Bone marrow (tissue), 2 donors: ENCODE measurements at places on chromosomes 6 and 20.

DNA sequence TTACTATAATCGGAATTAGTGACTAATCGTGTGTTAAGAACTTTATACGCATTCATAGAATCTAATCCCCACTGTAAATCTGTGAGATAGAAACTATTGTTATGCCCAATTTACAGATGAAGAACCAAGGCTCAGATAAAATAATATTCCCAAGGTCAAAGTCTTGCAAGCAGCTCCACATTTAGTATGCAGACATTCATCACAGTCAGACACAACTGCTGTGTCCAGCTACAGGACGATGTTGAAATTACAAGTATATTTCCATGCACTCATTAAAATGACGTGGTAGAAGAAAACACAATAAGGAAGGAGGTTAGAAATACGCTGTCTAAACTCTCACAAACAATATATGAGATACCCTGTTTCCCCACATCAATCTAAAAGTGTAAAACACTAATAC, 82.5 kb downstream of the PREX1 start:
- DNase-seq = no peak

DNA sequence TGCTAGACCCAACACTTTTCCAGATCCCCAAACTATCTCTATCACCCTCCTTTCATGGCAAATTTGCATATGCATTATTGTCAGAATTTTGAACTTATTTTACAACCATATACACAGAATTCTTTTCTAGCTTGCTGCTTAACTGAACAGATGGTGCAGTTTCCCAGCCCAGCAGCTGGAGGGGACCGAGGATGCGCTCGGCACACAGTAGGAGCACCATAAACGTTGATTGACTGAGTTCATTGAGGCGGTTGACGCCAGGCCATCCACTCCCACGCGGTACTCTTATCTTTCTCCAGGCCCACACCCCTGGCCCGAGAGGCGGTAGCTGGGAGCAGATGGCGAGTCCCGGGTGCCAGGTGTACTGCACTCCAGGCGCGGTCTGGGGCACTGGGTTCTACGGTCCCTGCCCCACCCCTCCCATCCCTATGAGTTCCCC, 6.8 kb upstream of the SOX4 start:
- no peak for DNase-seq

GRCh38 chr20:56032251-56032650, 26.9 kb upstream of the CBLN4 start:
- DNase-seq = no peak

DNA sequence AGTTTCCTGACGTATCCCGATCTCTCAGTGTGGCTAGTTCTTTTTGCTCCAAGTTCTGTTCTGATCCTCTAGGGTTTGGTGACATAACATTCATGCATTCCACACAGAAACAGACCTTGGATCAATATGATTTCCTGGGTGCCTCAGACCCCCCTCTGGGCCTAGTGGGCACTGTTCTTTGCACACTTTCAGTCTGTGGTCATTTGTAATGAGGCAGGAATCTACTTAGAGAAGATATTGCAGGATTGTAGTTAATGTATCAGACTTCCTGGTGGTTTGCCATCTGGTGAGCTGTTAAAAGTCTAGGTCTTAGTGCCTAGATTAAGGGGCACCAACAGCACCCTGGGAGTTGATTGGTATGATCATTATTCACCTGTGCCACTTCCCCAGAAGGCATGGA, 7.5 kb downstream of the BEND6 start:
- DNase-seq = no peak

GRCh38 chr6:72623808-72624207, 1.9 kb downstream of the KCNQ5 start:
- DNase-seq = no peak

DNA sequence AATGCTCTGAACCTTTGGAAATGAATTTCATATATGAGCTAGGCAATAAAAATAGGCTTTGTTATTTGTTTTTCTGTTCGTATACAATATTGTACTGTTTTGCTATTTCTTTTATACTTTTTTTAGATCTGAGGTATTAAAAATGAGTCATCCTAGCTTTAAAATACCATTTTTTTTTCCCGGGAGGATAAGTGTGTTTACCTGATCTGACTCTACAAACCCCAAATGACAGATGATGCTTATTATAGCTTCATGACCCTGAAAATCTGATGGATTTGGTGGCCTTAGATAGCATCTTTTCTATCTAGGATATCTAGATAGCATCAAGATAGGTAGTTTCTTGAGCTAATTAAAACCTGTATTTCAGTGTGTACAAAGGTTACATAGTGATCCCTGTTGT, 206.4 kb downstream of the DTNBP1 start:
- DNase-seq = no peak

GRCh38 chr6:7632501-7633290, 42.7 kb downstream of the SNRNP48 start:
- no peak for DNase-seq

DNA sequence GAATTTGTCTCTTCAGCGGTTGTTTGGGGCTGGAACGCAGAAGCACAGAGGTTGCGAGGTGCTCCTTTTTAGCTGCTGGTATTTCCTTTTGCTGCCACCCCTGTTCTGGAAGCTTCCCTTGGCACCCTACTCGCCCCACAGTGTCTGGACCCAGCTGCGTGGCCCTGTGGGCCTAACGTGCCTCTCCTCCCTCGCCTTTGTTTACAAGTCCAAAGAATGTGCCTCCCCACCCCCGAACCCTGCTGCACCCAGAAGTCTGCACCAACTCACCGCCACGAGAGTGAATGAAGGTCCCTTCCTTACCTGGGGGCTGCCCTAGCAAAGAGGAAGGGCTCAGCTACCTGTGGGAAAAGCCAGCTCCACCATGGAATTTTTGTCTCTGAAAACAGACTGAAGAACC, 139.7 kb upstream of the RPS6KA2 start:
- DNase-seq = no peak

DNA sequence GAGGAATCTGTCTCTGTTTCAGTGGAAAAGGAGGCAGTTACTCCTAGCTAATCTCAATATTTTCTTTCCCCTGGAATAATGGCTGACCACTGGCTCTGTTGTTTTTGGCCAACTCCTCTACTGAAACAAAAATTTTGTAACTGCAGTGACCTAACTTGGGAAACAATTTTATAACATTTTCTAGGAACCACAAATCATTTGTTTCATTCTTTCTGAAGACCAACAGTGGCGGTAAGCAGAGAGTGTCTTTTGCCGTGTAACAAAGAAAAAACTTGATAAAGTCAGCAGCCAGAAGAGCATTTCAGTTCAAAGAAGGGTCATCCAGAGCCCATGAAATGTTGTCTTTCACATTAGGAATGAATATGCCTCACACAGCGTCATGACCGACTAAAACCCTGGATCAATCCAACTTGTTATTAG, 11.8 kb upstream of the BFSP1 start:
- no peak for DNase-seq

DNA sequence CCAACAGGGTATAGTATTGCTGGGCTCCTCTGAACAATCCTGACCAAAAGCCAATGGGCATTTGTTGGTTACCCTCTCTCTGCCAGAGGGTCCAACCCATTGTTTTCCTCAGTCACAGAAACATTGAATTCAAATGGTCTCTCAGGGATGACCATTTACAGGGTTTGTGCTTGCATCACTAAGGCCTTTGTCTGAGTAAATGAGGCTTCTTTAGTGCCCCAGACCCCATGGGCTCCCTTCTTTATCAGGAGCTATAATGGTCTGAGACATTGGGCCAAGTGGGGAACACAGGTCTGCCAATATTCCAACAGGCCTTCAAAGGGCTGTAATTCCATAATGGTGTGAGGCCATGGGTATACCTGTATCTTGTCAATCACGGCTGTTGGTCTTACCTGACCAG, 27.1 kb downstream of the GSTA2 start:
- DNase-seq = no peak

DNA sequence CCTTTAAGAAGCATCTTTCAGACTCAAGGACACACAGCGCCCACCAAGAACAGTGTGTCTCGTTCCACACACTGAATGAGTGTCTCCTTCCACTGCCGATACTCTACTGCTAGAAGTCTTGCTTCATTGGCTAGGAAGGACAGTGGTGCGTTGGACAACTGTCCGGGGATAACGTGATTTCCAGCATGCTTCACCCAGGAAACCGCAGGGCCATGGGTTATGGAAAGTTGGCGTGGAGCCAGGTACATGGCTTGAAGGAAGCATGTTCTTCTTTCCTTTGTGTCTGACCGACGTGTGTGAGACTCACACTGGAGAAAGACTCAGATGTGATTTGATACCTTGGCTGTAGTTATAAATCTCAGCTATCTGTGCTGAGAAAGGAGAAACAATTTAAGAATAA, 73.2 kb downstream of the SMOC2 start:
- no peak for DNase-seq

DNA sequence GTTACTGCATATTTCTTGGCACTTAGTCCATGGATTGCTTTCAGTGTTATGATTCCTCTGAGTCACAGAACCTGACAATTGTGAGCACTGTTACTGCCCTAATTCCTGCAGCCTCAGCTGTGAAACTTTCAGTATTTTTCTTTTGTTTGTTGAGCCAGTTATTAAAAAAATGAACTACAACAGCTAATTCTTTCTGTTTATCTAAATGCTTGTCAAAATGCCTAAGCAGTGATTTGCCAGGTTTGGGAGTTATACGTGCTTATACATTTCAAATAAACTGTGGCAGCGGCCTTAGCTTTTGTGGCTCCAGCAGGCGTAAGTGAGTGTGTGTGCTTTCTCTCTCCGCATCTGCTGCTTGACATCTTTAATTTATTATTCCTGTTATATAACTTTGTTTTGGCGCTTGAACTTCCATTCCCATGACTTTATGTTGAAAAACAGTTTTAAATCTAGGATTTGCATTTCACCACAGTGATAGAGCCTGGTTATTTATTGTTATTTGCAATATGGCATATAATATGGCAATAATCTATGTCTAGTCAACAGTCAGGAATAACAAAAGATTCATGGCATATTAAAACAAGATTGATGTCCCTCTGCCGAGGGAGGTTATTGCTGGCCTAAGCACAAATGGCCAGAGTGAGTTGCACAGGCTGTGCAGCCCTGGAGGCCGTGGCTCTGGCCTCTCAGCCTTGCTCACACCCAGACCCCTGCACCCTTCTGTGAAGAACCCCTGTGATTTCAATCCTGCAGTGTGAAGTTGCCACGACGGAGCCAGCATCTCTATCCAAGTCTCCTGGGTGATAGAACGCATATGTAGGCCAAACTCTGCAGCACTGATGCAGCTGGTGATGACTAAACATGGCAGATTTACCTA, 303.4 kb downstream of the THBS2 start:
- DNase-seq = no peak

- no peak for DNase-seq
Observed at GRCh38 chr20:22529150-22530019, 55.0 kb downstream of the FOXA2 start.

- no peak for DNase-seq
Observed at GRCh38 chr6:50663806-50664205, 49.5 kb upstream of the TFAP2D start.

GRCh38 chr20:61936701-61937131, 129.0 kb downstream of the TAF4 start:
- no peak for DNase-seq

- no peak for DNase-seq
Observed at GRCh38 chr20:18066421-18067333, 9.0 kb upstream of the OVOL2 start.

DNA sequence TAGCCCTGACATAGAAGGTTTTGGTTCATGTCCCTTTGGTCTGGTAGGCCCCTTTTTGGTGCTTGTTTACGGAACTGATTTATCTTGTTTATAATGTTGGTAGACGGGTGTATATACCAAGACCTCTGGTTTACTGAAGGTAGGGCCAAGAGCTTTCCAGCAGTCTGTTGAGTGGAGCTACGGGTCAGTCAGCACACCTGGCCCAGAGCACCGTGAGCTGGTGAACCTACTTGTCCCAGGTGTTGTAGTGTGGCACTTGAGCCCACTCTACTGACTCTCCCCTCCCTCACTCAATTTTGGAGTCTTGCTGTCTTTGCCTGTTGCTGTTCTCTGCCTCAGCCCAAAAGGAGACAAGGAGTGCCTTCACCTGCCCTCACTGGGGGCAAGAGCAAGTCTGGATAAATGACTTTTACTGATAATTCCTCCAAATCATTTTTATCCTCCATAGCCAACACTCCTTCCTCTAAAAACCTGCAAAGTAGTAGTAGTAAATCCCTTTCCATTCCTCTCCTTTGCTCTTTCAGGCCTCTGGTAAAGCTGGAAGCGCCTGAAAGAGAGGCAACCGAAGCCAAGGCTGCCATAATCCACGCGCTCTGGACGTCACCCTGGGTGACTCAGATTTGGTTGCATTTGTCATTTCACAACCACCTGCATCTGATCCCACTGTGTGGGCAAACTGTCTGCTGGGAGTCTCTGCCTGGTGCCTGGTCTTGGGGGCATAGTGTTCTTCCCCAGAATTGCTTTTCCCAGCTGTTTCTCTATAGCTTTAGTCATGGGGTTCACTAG, 22.2 kb downstream of the RREB1 start:
- peak; percentile 38 for DNase-seq

DNA sequence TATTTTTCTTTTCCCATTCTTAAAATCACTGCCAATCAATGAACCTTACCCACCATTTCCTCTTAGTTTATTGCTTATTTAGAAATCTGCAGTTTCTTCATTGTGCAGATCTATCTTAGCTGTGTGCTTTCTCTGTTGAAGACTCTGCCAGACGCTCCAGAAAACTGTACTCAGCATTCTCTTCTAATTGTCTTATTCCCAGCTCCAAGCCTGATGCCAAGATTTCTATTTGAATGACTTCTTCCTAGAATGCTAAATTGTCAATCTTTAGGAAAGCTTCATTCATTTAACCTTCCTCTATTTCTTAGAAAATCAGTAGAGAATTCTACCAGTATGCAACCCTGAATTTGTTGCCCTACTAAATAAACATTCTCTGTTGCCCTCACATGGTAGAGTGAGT, 308.9 kb downstream of the KHDRBS2 start:
- no peak for DNase-seq

DNA sequence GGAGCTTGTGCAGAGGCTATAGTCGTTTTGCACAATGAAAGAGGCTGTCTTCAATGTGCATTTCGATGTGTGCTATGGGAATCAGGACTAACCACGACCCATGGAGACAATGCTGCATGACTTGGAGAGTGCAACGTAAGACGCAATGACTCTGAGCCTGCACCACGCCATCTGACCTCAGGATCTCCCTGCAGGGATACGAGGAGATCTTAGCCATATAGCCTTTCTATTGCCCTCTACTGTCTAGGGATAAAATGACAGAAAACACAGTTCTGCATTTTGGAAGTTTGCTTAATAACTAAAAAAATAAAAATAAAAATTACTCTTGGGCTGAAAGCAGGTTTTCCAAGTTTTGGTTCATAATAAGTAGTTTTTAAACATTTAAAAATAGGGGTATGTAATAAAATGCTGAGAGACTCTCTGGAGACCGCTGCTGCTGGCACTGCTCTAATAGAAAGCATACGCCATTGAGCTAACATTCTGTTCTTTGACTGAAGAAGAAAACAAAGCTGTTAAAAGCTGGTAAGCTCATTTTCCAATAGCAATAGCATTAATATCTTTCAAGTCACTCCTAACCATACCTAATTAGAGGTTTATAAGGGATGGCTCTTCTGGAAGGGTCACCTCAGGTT, 87.2 kb downstream of the PDE7B start:
- DNase-seq = no peak
